Dorsolateral prefrontal cortex (tissue), 122 donors: ENCODE measurements at places on chromosomes 16 and 17.
A peak's percentile ranks its signal among the peaks of the same experiment; 100 is the strongest.

- DNase-seq, result no peak
Observed at GRCh38 chr17:58811290-58811689, 55.6 kb downstream of the PPM1E start.

GRCh38 chr17:45284176-45285140, 22.6 kb upstream of the SPATA32 start:
- DNase-seq, result no peak

DNA sequence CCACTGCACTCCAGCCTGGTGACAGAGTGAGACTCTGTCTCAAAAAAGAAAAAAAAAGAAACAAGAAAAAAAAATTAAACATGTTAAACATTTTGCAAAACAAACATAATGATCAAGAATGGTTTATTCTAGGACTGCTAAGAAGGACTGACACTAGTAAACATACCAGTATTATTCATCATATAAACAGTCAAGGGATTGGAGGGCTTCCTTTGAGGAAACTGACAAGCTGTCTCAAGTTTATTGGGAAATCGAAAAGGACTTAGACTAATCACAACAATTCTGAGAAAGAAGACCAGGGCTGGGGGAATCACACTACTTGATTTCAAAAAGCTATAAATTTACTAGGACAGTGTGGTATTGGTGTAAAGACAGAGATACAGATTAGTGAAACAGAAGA, 75.5 kb downstream of the MYH10 start:
- no peak for DNase-seq

GRCh38 chr17:34673995-34674890, 94.9 kb downstream of the TMEM132E start:
- DNase-seq, result no peak

- peak; percentile 10 for DNase-seq
Observed at GRCh38 chr17:83149761-83150251, 70.4 kb downstream of the METRNL start.

- DNase-seq, result no peak
Observed at GRCh38 chr17:4635823-4636375, 5.6 kb downstream of the ALOX15 start.

- DNase-seq, result no peak
Observed at GRCh38 chr17:520447-521182, 168.0 kb upstream of the RPH3AL start.

- peak; percentile 95 for DNase-seq
Observed at GRCh38 chr16:471353-472198, 46.1 kb downstream of the RAB11FIP3 start.

DNA sequence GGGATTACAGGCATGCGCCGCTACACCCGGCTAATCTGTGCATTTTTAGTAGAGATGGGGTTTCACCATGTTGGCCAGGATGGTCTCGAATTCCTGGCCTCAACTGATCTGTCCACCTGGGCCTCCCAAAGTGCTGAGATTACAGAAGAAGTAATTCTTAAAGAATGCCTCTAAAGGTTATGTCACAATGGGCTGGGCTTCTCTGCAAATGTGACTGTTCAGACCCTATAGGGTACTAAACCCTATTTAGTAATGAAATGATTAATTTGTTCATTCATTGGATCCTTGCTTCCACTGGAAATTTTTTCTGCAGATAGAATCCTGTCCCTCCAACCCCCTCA, 108.8 kb upstream of the CORO6 start:
- DNase-seq, result no peak
